ENCODE measurements at places on chromosomes 6 and 20.

DNA sequence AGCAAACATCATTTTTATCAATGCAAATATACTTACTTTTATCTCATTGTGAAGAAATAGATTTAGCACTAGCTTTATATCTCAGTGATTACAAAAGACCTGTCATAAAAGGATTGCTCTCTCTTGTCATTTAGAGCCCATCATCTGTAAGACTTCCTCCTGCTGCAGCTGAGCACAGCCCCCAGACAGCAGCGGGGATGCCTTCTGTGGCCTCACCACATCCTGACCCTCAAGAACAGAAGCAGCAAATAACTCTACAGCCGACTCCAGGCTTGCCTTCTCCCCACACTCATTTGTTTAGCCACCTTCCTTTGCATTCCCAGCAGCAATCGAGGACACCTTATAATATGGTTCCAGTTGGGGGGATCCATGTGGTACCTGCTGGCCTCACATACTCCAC, 127.0 kb upstream of the EDN1 start:
- DNase-seq = no peak

GRCh38 chr6:154650351-154650750, 82.9 kb upstream of the SCAF8 start:
- DNase-seq = no peak

GRCh38 chr6:34953061-34954025, 64.3 kb downstream of the ANKS1A start:
- DNase-seq = no peak

DNA sequence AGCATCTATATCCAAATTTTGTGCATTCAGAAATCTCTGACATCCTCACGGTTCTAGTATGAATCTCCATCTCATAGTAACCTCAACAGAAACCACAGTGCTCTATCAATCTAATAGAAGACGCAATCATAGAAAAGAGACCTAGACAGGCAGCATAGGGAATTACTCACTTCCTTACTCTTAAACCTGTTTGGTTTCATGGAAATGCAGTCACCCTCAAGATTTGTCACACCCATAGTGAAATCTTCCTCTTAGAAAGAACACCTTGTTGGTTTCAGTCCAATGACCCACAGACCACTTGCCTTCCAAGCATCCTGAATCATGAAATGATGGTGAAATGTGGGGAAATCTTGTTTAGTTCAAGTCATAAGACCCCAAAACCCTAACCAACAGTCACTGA, 166.1 kb upstream of the PRDM1 start:
- no peak for DNase-seq

DNA sequence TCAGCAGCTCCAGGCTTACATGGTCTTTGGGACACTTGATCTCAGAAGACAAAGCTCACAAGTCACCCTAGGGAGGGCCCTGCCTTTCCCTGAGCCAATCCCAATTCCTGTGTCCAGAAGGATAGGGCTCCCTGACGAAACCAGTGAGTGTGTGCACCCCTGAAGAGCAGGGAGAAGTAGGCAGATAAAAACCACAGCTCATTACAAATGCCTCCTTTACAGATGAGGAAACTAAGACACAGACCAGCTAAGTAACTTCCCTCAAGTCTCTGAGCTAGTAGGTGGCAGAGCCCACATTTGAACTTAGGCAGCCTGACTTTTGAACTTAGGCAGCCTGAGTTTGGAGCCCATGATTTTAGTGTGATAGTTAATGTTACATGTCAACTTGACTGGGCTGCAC, 6.7 kb upstream of the ZFAND3 start:
- no peak for DNase-seq

DNA sequence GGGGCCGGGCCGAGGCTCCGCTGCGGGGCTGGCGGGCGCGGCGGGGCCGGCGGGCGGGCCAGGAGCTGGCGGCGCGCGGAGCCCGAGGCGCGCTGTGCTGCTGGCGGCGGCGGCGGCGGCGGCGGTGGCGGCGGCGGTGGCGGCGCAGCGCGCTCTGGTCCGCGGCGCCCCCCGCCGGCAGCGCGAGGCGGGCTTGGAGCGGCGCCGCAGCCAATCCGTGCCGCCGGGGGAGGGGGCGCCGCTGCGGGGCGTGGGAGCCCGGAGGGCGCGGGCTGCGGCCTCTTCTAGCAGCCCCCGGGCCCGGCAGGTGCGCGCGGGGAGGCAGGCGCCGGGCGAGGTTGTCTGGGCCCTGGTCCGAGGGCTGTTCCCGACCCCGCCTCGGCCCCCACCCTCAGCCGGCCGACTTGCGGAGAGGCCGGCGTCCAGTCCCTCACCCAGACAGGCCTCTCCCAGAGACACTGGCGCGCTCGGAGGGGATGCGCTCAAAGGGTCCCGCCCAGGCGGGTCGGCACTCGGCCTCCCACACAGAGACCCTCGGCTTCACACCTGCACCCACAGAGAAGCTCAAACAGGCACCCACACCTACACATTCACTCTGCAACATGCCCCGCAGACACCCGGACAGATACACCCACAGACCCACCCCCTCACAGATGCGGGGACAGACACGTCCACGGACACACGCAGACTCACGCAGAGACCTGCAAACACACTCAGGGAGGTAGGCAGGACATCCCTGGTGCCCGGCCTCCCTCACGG, at the start of gene RIMS4:
Gene RIMS4 (minus strand): TSS at position 156 of the 759 bp plus-strand sequence. CDS start 275 bp downstream, outside the sequence.
- DNase-seq = no peak

GRCh38 chr6:77089776-77090175, 373.5 kb downstream of the HTR1B start:
- no peak for DNase-seq

DNA sequence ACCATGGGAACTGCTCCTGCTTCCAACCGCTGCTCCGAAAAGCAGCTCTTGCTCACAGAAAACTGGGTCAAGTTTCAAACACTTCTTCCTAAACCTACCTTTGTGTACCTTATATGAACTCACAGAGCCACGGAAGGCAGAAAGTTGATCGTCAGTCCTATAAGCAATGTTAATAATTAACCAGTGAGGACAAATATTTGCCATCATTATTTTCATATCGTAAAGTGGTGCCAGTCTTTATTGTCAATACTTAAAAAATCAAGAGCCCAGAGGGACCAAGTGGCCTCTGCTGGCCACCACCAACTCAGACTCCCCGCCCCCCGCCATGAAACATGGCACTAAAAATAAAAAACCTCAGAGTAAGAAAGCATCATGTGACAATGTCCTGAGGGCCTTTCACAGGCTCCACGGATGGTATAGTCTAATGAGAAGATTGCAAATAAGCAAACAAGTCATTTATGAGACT, 9.1 kb upstream of the PBOV1 start:
- DNase-seq = no peak

DNA sequence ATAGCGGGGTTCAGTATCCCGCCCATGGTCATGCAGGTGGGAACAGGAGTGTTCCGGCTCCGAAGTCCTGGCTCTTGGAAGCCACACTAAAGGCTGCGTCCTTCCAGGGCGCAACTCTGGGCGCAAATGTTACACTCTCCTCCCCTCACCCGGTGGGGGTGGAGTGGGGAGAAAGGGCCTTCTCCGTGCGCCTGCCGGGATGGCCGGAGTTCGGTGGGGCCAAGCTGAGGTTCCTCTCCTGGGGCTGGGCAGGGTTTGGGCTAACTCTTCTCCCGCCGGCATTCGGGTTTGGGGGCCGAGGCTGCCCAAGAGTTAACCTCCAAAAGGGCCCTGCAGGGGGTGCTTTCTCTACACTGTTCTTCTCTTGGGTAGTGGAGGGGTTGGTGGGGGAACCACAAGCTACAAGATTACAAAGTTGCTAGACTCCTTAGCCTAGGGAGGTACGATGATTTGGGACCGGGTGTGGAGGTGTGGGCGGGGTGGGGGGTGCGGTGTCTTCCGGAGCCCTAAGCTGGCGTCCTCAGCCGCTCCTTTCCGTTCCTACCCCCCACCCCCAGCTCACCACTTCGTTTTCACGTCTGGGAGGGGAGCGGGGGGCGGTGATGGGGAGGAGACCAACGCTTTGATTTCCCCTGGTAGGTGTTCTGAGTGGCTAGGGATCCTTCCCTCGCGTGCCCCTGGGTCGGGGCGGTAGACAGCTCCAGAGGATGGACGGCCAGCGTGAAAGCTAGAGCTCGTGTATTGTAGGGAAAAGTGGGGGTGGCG, 12.3 kb downstream of the NRN1 start:
- DNase-seq = no peak

DNA sequence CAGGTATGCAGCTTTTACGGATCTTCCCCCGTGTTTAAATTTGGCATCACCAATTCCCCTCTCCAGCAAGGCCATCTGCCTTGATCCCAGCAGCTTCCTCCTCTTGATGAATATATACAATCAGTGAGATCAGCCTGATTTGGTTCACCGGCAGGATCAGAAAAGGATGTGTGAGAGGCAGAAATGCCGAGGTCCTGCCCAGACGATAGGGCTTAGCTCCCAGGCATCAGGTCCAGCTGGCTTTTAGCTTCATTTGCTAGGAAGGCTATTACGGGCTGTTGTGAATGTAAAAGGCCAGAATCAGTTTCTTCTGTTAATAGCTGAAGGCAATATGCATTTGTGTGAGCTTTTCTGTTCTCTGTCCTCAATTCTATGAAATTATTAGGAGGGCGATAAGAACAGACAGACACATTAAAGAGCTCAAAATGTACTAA, 372.8 kb downstream of the BTBD9 start:
- DNase-seq = no peak

GRCh38 chr6:166490671-166491500, 95.6 kb downstream of the RAMACL start:
- peak; percentile 50 for DNase-seq

DNA sequence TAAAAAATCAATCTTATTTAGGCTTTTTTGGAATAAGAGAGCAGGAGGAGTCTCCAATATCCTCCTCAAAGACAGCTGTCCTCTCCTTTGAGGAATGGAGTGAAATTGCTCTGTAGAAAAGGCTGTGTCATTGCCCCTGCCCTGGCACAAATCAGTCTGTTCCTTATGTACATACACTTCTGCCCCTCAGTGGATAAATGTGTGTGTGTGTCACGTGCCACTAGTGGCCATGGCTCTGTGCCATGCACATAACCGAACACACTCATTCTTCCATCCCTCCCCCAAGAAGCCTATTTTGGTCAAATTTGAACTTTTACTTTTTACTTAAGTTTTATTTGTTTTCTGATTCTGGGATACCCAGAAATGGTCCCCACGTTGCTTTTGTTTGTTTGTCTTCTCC, 49.2 kb downstream of the ANKS1A start:
- no peak for DNase-seq

GRCh38 chr20:62740286-62741141, 31.9 kb downstream of the NTSR1 start:
- no peak for DNase-seq

DNA sequence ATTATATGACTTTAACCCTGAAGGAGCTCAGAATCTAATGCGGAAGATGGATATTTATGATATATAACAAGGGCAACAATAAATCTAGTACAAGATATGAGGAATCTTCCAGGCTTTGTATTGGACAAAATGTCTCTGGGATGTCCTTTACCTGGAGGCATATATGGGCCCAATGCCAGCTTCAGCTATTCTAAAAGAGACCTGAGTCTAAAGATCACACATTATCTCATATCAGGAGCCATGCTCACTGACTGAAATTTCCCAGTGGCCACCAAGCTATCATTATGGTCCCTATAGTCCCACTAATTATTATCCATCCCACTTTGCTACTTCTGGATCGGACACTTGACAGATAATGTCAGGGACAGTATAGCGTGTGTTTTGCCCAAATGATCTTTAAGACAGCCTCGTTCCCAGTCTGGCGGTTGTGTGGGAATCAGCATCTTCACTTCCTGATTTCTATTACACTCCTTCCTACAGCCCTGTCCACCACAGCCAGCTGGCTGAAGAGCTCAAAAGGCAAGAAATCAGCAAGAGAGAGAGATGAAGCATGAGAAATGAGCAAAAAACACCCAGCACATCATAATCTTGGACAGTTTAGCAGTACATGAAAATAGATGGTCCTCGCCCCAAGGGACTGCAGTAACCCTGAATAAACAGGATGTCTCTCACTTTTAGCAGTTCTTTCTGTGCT, 34.9 kb downstream of the KLHL31 start:
- no peak for DNase-seq

- DNase-seq = no peak
Measured at GRCh38 chr6:154491567-154492470, 18.7 kb downstream of the CNKSR3 start.

- no peak for DNase-seq
Measured at GRCh38 chr6:100171533-100172321, 177.7 kb upstream of the MCHR2 start.

- no peak for DNase-seq
Measured at GRCh38 chr6:44628347-44628746, 240.8 kb downstream of the CDC5L start.

GRCh38 chr6:163806755-163807499, 392.4 kb downstream of the QKI start:
- DNase-seq = peak; percentile 46
